HTR-8/SVneo (cell line): ENCODE measurements at places on chromosomes 5 and 9.

DNA sequence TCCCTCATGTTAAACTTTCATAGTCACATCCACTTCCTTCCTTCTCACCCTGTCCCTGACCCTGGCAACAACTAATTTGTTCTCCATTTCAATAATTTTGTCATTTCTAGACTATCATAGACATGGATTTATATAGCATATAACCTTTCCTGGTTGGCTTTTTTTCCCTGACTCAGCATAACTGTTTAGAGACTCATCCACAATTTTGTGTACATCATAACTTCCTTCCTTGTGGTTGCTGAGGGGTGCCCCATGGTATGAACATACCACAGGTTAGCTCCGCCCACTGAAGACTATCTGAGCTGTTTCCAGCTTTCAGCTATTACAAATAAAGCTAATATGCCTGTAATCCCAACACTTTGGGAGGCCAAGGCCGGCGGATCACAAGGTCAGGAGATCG is 137.3 kb downstream of the PHF2 start:
- peak; percentile 7 for DNase-seq

DNA sequence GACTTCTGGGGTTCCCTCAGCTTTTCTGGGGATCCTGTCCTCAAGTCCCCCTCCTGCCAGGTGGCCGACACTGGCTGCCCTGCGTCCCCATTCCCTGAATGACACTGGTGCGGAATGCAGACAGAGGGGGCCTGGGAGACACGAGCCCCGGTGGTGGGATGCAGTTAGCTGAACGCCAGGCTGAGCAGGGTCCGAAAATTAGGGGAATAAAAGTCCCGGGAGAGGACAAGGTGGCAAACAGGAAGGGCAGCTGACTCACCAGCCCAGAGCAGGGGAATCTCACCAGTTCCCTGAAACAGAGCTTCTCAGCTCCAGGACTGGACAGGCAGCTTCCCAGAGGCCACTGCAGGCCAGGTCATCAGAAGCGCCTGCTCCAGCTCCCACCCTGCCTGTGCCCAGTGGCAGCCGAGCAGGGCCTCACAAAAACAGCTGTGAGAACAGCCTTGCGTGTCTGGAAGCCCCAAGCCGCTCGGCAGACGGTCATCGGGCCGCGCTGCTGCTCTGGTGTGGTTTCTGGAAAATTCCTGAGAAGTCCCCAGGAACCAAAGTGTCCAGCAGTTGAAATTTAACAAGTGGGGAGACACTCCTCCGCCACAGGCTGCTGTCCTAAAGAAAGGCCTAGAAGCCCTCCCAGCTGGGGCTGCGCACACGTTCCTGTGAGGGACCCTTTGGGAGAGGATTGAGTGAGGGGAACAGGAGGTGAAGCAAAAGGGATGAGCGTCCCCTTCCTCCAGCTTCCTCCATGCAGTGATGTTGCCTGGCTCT is 47.6 kb upstream of the EXOC3 start:
- DNase-seq = peak; percentile 80

DNA sequence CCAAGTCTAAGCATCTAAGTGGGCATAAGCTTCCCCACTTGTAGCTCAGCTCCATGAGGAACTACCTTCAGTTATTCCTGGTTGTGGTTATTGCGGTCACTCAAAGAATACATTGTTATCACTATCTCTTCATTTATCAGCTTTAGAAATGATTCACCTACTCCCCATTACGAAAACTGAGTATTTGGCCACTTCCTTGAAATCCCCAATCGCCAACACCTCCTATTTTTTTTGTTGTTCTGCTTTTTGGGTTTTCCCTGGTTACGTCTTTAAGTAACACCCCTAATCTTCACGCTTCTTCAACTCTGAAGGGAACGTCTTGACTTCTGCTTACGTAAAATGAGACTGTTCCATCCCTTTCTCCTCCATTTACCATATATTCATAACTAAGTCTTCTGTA is 20.7 kb downstream of the MAPK9 start:
- no peak for DNase-seq

- DNase-seq = no peak
Observed at GRCh38 chr5:155575861-155576260, 562.3 kb downstream of the KIF4B start.

- DNase-seq = no peak
Observed at GRCh38 chr9:87622923-87623322, 103.0 kb upstream of the CTSL start.
